ENCODE measurements at places on chromosomes 12 and 14.
A peak's percentile ranks its signal among the peaks of the same experiment; 100 is the strongest.

- DNase-seq, result no peak
Observed at GRCh38 chr14:62162998-62163589, 400.9 kb downstream of the SNAPC1 start.

- DNase-seq, result peak; percentile 33
Observed at GRCh38 chr14:25400607-25401206, 350.8 kb upstream of the STXBP6 start.

DNA sequence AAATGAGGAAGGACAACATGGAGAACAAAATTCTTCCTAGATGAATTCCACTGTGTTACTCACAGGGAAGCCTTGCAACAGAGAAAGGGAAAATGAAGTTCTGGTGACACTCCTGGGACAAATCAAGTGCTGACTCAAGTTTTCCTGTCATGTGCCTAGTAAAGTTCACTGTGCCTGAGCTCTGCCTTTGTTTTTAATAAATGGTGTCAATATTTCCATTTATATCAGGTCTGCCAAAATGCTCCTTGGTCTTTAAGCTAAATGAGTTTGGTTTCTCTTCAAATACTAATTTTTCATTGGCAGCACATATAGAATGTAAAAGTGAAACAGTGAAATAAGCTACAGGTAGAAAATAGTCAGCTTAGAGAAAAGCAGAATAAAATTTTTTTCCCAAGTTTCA is 33.0 kb downstream of the HIGD1C start:
- DNase-seq, result no peak

DNA sequence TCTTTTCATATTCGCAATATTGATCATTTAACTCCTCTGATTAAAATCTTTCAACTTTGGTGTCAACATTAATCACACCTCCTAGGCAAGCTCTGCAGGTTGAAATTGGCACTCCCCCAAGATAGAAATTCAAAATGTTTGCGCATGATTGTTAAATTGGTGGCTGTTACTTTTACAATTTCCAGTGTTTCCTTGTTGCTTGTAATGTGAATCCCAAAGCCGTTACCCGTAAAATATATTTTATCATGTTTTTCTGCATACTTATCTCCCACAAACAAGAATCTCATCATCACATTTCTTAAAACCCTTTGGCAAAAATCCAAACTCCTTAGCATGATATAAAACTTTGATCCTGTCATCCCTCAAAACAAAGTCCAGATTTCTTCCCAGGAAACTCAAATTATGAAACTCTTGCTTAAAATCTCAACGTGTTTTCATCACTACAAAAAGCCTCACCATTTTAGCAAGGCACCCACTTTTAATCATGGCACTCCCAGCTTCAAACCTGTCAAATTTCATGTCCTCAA is 14.7 kb downstream of the RTL1 start:
- DNase-seq, result no peak

DNA sequence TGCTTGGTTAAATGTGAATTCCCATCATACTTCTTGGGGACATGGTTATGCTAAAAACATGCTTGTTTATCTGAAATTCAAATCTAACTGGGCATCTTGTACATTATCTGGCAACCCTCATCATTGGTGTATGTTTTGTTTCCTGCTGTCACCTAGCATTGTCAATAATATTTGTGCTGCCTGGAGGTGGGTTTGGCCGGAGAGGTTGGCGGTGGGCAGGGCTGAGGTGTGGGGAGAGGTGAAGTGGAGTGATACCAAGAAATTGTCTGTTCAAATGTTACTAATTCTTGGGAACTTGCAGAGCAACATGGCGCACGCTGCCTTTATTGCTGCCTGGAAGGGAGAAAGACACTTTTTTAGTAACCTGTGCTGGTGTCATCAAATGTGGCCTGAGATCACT is 280.5 kb downstream of the VRK1 start:
- no peak for DNase-seq

GRCh38 chr14:52086711-52087110 is 17.9 kb upstream of the NID2 start:
- no peak for DNase-seq

GRCh38 chr12:52656616-52657015 is 4.6 kb upstream of the KRT2 start:
- no peak for DNase-seq

- DNase-seq, result no peak
Observed at GRCh38 chr12:124613151-124613585, 45.8 kb upstream of the NCOR2 start.

DNA sequence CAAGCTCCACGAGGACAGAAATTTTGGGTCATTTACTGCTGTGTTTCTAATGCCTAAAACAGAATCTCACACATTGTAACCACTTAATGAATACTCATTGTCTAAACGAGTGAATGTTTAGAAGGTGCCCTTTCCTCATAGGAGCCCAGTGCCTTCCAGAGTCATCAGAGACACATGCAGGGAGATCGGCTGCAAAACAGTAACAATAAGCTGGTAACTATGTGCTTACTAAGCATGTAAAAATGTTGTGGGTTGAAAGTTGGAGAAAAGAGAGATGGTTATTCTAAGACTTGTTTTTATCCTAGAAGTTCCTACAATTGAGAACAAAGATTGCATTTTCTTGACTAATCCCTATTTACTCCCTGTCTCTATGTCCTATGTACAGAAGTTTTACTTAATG is 7.4 kb downstream of the TESPA1 start:
- no peak for DNase-seq

DNA sequence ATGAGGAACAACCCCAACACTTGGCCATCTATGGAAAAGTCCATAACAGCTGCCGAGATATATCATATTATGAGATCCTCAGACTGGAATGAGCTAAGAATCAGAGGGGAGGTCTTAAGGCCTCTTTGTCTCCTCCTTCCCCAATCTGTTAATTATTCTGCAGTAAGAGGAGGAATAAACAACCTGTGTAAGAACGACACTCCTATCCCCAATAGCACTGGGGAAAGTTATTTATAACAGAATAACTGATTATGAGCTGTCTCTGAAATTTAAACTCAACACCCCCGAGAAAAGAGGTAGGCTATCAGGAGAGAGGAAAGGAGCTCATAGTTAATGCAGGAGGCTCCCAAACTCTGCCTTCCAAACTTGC is 68.0 kb downstream of the NIN start:
- no peak for DNase-seq

- DNase-seq, result no peak
Observed at GRCh38 chr12:24088751-24089509, 139.5 kb upstream of the SOX5 start.

- DNase-seq, result no peak
Observed at GRCh38 chr14:62957562-62957961, 87.7 kb downstream of the KCNH5 start.

DNA sequence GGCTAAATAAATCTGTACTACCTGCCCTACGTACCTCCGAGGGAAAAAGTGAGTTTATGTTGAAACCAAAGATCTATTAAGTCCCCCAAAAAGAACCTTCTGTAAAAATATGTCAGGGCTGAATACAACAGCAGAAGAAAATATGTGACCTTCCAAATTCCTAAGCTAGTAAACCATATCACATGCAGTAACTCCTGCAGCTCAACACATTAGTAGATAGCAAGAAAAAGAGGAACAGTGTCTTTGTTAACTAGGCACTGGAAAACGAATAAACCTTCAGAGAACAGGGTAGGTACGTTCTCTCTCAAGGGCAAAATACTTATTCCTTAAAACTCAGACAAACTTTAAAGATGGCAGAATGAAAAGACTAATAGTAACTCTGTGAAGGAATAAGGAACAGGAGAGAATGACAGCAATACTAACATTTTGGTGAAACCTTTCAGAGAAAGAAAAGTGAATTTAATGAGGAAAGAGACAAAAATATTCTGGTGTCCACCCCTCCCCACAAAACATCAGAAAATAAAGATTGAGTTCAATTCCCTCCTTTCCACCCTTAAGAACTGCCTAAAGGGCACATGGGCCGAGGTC is 18.0 kb downstream of the CBX5 start:
- no peak for DNase-seq

DNA sequence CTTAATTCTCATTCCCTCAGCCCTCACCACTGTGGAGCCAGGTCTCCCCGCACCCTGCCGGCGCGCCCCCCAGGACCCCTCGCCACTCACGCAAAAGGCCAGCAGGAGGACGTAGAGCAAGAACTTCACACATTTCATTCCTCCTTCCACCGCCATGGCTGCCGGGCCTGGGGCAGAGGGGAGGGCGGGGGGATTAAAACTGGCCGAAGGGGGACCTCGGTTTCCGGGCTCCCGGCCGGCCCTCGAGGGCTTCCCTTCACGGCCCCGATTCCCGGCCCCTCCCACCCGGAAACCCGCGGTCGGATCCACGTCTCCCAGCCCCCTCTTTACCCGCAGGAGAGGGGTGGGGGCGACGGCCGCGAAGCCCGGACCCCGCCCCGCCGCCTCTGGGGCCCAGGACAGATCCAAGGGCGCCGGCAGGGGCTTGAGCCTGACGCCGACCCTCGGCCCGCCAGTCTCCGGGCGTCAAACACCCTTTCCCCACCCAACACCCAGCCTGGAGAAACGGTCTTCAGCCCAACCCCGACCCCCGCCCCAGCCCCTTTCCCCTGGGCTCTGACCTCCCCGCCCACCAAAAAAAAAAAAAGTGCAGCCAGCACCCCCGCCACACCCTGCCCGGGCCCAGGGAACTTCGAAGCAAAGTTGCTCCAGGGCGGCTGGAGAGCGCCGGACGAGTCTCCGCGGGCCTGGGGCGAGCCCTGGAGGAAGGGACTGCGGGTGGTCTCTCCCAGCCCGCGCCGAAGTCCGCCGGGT is 447 bp downstream of the CD63 start:
- no peak for DNase-seq

- no peak for DNase-seq
Observed at GRCh38 chr12:116121453-116121871, 156.0 kb downstream of the MED13L start.

- no peak for DNase-seq
Observed at GRCh38 chr14:95077345-95077744, 80.0 kb downstream of the DICER1 start.

DNA sequence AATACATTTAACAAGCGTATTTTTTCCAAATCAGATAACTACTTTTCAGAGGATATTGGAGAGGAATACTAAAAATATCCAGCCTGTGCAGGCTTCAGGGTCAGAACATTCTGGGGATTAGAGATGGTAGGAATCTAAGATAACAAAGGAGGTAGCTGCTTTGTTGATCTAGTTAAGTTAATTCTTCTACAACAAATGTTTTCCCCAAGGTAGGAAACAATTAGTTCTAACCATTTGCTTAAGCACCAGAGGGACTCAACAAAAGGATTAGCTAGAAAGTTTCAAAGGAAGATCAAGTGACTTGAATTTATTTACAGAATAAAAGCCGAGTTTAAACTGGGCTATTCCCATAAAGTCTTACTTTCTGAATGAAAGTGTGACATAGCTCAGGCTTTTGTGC is 524.2 kb downstream of the TMTC2 start:
- no peak for DNase-seq

DNA sequence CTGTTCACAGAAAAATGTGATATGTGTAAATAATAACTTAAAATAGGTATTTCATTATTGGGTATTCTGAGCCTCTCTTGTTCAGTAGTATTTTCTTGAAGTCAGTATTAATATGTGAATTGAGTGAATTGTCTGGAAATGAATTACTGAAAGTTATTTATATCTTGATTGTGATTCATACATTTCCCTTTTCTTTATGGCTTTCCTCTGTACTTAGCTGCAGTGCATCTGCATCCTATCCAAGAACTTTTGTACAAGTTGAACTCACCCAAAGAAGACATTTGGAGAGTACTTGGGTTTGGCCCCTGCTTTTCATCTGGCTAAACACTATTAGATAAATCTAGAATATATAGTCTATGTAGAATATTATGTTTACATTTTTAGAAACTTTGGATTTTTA is 326.0 kb downstream of the RAD51B start:
- no peak for DNase-seq

- DNase-seq, result no peak
Observed at GRCh38 chr12:115060477-115061168, 376.6 kb upstream of the TBX3 start.

DNA sequence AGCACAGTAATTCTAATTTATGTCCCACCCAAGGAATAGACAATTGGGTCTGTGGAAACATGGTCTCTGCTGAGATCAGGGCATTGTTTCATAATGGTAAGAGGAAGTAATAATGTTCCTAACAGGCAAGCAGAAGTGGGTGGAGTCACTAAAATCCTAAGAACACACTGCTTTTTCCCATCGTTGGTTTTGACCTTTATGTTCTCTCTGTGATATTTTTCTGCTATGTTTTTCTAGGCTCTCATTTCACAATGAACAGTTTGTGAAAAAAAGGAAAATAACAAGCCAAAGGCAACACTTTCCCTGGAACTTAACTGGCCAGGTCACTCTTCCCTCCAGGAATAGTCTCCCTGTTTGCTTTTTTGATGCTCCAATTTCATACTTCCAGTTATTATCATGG is 80.6 kb upstream of the OVCH1 start:
- no peak for DNase-seq

DNA sequence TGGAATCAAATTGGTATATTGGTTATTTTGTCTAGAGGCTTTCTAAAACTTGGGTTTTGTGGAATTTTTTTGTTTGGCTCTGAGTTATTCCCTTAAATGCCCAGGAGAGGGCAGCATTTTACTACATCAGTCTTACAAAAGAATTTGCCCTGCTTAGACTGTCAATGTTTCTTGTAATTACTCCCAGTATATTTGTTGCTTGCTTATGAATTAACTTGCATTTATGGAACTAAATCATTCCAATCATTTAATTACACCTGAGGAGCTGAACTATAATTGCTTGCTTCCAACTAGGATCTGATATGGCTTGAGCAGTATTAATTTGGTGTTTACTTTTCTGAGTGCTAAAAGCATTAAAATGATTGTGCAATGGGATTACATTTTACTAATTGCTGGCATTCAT is 48.7 kb downstream of the MIPOL1 start:
- no peak for DNase-seq

- DNase-seq, result no peak
Observed at GRCh38 chr12:67937822-67938221, 51.4 kb upstream of the IFNG-AS1 start.

DNA sequence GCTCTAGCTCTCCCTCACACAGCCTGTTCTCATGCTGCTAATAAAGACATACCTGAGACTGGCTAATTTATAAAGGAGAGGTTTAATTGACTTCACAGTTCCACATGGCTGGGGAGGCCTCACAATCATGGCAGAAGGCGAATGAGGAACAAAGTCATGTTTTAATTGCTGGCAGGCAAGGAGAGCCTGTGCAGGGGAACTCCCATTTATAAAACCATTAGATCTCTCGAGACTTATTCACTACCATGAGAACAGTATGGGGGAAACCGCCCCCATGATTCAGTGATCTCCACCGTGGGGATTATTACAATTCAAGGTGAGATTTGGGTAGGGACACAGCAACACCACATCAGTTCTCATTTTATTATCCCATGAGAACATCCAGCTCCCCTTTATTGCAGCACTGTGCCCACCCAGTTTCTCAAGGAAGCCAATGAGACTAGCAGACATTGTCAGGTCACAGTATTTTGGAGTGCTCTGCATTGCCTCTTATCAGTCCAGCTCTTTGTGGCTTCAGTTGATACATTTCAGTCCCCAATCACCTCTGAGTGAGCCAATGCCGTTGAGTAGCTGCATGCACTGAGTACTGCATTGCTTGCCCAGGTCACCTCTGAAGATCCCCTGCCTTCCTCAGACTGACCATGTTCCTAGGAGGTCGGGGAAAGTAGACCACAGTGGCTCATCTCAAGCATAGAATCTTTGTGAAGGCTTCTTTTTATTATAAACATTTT is 131.2 kb downstream of the CRADD start:
- DNase-seq, result no peak

- no peak for DNase-seq
Observed at GRCh38 chr14:96852823-96853422, 55.7 kb downstream of the VRK1 start.

Data from stimulated activated CD4-positive, alpha-beta T cell treated with anti-CD3 and anti-CD28 coated beads, Interleukin-12 subunit alpha, Interleukin-12 subunit beta, amount 100 ng/mL, for 24 hours (primary cell).